Neuronal stem cell (in vitro differentiated cells): ENCODE measurements at places on chromosomes 11 and 22.
A peak's percentile ranks its signal among the peaks of the same experiment; 100 is the strongest.

DNA sequence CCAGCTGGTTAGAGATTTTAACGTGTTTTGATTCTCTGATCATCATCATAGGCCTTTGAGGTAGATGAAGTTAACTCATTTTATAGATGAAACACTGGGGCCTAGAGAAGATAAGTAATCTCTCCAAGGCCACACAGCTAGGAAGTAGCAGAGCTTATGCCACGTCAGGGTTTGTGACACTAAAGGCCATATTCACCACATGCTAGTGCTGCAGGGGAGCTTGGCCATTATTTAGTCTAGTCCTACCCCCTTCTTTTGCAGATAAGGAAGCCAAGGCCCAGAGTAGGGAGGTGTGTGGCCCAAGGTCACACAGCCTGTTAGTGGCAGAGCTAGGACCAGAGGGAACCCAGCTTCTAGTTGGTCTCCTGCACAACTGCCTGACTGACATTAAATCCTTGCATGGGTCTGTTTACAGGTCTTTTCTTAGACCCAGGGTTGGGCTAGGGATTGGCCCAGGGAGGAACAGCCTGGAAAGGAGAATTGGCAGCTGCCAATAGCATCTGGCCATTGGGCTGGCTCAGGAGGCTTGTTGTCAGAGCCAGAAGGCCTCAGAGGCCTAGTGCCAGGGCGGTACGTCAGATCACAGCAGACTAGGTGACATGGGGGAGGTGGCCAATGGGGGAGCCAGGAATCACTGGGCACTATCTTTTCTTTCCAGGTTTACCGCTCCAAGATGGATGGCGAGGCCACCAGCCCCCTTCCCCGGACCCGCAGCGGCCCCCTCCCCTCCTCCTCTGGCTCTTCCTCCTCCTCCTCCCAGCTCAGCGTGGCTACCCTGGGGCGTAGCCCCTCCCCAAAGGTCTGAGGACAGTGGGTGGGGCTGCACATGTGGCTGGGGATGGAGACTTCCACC is 36.0 kb downstream of the PHLDB1 start:
- H3K4me3 ChIP-seq, result no peak overlapping the region
- no peak overlapping the region for H3K27ac ChIP-seq
- peaks cover 98% of the 10 kb centered on the region for H3K36me3 ChIP-seq
- no peaks in the 10 kb centered on the region for H3K4me1 ChIP-seq
- no peak for DNase-seq
- H3K27me3 ChIP-seq, result no peaks in the 10 kb centered on the region

DNA sequence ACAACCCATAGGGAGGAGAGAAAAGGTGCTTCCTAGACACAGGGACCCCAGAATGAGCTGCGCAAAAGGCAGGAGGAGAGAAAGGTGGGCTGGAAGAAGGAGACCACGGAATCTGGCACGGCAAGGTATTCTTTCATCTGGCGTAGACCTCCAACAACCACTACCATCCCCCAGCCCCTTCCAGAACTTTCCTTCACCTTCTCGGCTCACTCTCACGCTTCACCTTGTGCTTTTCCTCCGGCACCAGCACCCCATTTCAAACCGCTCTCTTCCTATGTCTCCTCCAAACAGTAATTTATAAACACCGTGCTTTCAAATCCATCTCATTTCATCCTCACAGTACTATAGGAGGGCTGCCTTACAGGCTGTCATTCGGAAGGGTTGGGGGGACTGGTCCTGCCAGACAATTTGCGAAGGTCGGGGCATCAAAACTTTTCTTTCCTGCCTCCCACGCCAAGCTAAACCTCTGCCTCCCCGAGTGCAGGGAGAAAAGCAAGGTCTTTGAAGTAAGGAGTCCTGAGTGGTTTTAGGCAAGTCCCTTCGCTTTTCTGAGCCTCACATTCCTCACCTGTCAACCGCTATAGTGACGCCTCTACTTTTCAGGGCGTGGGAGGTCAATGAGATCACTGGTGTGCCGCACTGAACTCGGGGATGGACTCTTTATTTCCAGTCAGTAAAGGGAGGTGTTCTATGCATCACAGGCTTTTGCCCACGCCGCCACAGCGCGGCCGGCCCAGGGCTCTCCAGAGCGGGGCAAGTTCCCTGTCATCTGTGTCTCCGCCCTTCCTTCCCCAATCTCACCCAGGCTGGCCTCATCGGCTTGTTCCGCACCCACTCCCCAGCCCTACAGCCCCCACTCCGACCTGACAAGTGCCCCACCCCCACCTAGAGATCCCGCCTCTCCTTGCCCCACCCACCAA is 800 bp downstream of the KCTD21 start:
- no peak for DNase-seq
- H3K4me1 ChIP-seq, result peaks cover 25% of the 10 kb centered on the region
- no peaks in the 10 kb centered on the region for H3K36me3 ChIP-seq
- H3K4me3 ChIP-seq, result peak overlapping the region; percentile 95
- no peak overlapping the region for H3K27ac ChIP-seq
- no peaks in the 10 kb centered on the region for H3K27me3 ChIP-seq

GRCh38 chr22:21632237-21632895 is at the start of gene CCDC116:
Gene CCDC116 (plus strand): TSS chr22:21632760. CDS start chr22:21633182, 422 bp downstream.
- H3K27me3 ChIP-seq, result no peaks in the 10 kb centered on the region
- no peak within 1 kb of the TSS for H3K27ac ChIP-seq
- DNase-seq, result no peak
- H3K4me3 ChIP-seq, result no peak within 1 kb of the TSS
- H3K36me3 ChIP-seq, result peaks cover 13% of the 10 kb centered on the region
- H3K4me1 ChIP-seq, result peaks cover 7% of the 10 kb centered on the region

- H3K4me3 ChIP-seq, result no peak overlapping the region
- H3K36me3 ChIP-seq, result no peaks in the 10 kb centered on the region
- H3K27me3 ChIP-seq, result no peaks in the 10 kb centered on the region
- H3K4me1 ChIP-seq, result no peaks in the 10 kb centered on the region
Measured at GRCh38 chr11:84819128-84819527, 808.0 kb downstream of the DLG2 start.

DNA sequence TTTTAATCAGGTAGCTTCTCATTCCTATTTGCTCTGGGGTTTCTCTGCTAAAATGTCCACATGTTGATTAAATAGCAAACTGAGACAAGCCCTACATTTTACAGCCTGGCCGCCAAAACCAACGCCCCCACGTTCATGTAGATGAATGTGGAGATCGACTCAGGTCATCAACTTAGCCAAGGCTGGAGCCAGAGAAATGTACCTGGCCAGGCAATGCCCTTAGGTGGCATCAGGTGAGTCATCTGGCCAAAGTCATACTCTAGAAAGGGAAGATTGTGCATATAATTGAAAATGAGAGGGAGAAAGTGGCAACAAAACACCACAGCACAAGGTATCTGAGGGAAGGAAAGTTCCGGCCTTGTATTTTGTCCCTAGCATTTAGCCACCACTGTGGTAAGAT is 37.1 kb upstream of the CCDC89 start:
- H3K36me3 ChIP-seq, result no peaks in the 10 kb centered on the region
- H3K27me3 ChIP-seq, result no peaks in the 10 kb centered on the region
- peaks cover 1% of the 10 kb centered on the region for H3K4me1 ChIP-seq
- no peak overlapping the region for H3K27ac ChIP-seq
- H3K4me3 ChIP-seq, result no peak overlapping the region
- DNase-seq, result no peak

GRCh38 chr22:33321466-33321865 is 263.3 kb upstream of the SYN3 start:
- H3K4me3 ChIP-seq, result no peak overlapping the region
- peaks cover 5% of the 10 kb centered on the region for H3K36me3 ChIP-seq
- H3K4me1 ChIP-seq, result no peaks in the 10 kb centered on the region
- no peak overlapping the region for H3K27ac ChIP-seq

DNA sequence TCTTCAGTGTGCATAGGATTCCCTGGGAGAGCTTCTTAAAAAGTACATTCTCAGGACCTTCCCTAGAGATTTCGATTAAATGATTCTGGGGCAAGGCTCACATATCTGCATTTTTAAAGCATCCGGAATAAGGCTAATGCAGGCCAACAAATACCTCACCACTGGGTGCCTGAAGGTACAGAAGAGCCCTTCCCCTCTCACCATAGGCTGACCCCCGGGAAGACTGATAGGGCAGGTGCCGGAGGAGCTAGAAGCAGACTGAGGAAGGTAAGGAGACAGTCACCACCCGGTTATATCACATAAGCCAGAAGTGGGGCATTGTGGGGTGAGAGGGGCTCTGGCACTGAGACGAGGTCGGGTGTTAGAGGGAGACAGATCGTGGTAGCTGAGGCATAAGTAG is 1059.3 kb downstream of the NTM start:
- H3K27me3 ChIP-seq, result no peaks in the 10 kb centered on the region
- no peaks in the 10 kb centered on the region for H3K36me3 ChIP-seq
- no peak overlapping the region for H3K27ac ChIP-seq
- DNase-seq, result no peak
- H3K4me3 ChIP-seq, result no peak overlapping the region

GRCh38 chr22:21047730-21048129 is 2.0 kb downstream of the LRRC74B start:
- H3K4me3 ChIP-seq, result no peak overlapping the region
- H3K27ac ChIP-seq, result no peak overlapping the region
- no peaks in the 10 kb centered on the region for H3K27me3 ChIP-seq
- no peak for DNase-seq
- peaks cover 20% of the 10 kb centered on the region for H3K4me1 ChIP-seq

GRCh38 chr11:110471371-110471770 is 41.6 kb downstream of the FDX1 start:
- H3K4me3 ChIP-seq, result no peak overlapping the region
- H3K27me3 ChIP-seq, result no peaks in the 10 kb centered on the region
- no peaks in the 10 kb centered on the region for H3K36me3 ChIP-seq
- no peak overlapping the region for H3K27ac ChIP-seq

DNA sequence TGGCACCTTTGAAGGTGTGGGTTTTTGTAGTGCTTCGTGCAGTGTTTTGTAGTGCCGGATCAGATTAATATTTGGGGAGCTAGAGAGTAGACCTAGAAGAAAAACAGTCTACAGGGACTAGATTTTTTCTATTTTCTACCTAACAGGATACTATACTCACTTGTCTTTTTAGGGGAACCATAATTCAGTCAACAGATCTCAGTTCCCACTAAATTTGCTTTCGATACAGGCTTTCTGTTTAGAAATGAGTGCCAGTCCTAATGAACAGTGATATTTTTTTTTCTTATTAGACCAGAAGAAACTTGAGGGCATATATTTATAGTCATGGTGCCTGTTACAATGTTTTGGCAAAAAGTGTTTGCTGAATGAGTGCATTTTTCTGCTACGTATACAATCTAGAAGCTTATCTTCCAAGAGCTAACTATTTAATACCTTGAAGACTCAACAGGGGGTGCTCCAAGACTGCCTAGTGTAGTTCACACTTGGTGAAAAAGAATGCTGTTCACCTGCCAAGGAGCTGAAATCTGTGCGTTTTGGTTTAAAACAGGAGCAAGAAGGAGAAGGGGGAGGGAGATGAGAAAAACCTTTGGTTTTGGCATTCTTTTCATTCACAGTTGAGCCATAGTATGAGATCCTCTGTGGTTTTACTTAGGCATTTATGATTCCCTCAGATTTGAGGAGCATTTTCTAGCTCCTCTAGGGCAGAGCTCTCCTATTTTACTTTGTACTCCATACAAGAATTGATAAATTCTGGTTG is 44.9 kb upstream of the VSTM5 start:
- H3K36me3 ChIP-seq, result no peaks in the 10 kb centered on the region
- no peaks in the 10 kb centered on the region for H3K4me1 ChIP-seq
- H3K27me3 ChIP-seq, result no peaks in the 10 kb centered on the region
- H3K4me3 ChIP-seq, result no peak overlapping the region
- H3K27ac ChIP-seq, result no peak overlapping the region
- peak; percentile 54 for DNase-seq

- no peak for DNase-seq
- H3K36me3 ChIP-seq, result no peaks in the 10 kb centered on the region
- no peaks in the 10 kb centered on the region for H3K4me1 ChIP-seq
- no peak overlapping the region for H3K4me3 ChIP-seq
- H3K27me3 ChIP-seq, result no peaks in the 10 kb centered on the region
Measured at GRCh38 chr11:112339566-112339965, 78.9 kb upstream of the PLET1 start.

GRCh38 chr22:31870890-31871289 is 73.4 kb upstream of the YWHAH start:
- H3K27ac ChIP-seq, result no peak overlapping the region
- H3K4me3 ChIP-seq, result no peak overlapping the region
- no peak for DNase-seq
- peaks cover 78% of the 10 kb centered on the region for H3K36me3 ChIP-seq

GRCh38 chr11:130600139-130600538 is 151.7 kb downstream of the ADAMTS15 start:
- DNase-seq, result no peak
- no peaks in the 10 kb centered on the region for H3K27me3 ChIP-seq
- H3K27ac ChIP-seq, result no peak overlapping the region
- H3K36me3 ChIP-seq, result no peaks in the 10 kb centered on the region
- H3K4me1 ChIP-seq, result peaks cover 6% of the 10 kb centered on the region
- H3K4me3 ChIP-seq, result no peak overlapping the region

DNA sequence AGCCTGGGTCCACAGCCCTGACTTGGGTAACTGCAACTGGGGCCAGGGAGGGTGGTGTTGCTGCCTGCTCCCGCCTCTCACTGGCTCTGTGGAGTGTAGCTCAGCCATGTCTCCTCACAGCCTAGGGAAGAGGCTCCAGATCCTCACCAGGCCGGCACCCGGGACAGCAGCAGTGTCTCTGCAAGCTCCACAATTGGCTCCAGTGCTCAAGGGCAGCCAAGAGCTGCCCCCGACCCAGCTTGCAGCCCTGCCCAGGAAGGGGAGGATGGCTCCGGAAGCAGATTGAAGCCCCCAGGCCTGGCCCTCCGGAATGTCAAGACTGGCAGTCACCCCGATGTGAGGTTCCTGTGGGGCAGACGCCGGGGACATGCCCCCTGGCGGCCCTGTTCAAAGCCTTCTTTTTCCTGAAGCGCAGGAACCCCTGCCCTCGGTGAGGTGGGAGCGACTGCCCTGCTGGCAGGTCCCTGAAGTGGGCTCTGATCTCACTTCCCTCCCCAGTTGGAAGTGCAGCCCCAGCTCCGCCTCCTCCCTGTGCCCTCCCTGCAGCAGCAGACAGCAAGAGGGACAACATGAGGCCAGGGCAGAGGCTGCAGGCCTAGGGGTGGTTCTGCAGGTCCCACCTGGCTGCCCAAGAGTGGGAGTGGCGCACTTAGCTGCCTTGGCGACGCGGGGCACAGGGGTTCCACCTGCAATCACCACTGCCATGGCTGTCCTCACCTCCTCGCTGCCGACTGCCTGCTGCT is 816.2 kb upstream of the LUZP2 start:
- H3K4me1 ChIP-seq, result peaks cover 2% of the 10 kb centered on the region
- no peak overlapping the region for H3K27ac ChIP-seq
- peaks cover 1% of the 10 kb centered on the region for H3K27me3 ChIP-seq
- H3K4me3 ChIP-seq, result no peak overlapping the region
- no peaks in the 10 kb centered on the region for H3K36me3 ChIP-seq

DNA sequence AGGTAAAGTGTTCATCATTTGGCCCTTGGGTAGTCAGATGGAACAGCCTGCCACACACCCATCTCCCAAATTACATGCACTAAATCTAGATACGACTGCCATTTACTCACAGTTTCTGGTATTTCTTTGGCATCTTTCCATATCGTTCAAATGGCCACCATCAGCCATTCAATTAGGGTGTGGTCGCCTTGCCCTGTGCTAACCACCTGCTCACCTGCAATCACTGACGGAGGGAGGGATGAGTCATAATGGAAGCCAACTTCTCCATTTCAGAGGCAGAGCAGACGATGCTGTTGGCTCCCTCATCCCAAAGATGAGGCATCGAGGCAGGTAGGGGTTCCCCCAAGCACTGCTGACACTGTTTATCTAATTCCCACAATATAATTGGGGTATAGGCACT is 14.6 kb downstream of the MS4A6A start:
- H3K36me3 ChIP-seq, result no peaks in the 10 kb centered on the region
- H3K4me1 ChIP-seq, result no peaks in the 10 kb centered on the region
- H3K27me3 ChIP-seq, result no peaks in the 10 kb centered on the region
- H3K27ac ChIP-seq, result no peak overlapping the region

- no peaks in the 10 kb centered on the region for H3K36me3 ChIP-seq
- DNase-seq, result no peak
- no peaks in the 10 kb centered on the region for H3K4me1 ChIP-seq
- H3K4me3 ChIP-seq, result no peak overlapping the region
Measured at GRCh38 chr11:134613646-134614045, 201.6 kb upstream of the B3GAT1 start.
